ENCODE measurements at places on chromosomes 7 and 10.

DNA sequence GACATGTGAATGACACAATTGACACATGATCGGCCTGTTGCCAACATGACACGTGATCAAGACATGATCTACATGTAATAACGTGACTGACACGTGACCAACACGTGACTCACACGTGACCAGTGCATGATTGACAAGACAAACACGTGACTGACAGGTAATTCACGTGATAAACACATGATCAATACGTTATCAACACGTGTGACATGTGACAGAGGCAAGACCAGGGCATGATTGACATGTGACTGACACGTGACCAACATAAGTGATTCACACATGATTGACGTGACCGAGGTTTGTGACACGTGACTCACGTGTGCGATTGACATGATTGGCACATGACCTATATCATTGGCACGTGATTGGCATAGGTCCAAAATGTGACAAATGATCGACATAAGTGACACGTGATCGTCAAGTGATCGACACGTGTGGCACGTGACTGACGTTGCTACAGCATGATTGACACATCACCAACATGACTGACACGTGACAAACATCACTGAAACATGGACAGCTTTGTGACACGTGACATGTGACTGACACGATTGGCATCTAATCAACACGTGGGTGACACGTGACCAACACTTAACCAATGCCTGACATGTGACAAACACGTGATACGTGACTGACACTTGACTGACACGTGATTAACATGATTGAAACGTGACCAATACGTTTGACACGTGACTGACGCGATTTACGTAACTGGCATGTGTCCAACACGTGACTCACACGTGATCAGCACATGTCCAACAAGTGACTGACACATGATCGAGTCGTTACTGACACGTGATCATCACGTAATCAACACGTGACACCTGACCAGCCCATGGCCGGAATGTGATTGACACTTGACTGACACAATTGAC, 23.0 kb downstream of the CRPPA start:
- no peak for DNase-seq

DNA sequence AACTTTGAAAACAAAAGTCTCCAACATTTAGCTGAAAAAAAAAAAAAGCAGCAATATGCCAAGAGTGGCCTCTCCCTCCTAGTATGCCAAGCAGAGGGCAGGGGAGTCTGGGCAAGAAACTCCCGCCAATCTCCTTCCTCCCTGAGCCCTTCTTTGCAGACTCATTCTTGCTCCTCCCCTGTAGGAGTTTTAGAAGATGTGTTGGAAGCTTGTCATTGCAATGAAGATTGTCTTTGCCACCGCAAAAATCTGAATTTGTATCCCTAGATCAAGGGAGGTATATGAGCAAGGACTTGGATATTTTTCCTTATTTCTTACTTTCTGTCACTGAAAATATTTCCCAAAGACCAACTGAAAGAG, 2.6 kb upstream of the TNS3 start:
- no peak for DNase-seq

DNA sequence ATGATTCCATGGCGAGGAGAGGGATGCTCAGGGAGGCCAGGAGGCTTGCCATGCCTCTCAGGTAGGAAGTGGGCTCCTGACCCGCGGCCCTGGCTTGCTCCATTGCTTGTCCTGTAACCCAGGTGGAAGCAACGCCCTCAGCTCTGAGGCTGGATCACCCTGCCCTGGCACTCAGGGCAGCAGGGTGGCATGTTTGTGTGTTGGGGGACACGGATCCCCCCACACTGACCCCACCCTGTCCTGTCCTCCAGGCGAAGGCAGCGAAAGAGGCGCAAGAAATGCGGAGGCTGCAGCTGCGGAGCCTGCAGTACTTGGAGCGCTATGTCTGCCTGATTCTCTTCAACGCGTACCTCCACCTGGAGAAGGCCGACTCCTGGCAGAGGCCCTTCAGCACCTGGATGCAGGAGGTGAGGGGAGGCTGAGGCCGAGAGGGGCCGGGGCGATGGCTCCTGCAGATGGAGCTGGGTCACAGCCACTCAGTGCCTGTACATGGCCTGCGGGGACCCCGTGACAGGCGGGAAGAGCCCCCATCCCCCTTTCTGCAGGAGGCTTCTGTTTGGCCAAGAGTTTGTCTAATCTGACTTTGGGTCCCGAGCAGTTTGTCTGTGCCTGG, 38.3 kb downstream of the PRF1 start:
- DNase-seq = no peak

DNA sequence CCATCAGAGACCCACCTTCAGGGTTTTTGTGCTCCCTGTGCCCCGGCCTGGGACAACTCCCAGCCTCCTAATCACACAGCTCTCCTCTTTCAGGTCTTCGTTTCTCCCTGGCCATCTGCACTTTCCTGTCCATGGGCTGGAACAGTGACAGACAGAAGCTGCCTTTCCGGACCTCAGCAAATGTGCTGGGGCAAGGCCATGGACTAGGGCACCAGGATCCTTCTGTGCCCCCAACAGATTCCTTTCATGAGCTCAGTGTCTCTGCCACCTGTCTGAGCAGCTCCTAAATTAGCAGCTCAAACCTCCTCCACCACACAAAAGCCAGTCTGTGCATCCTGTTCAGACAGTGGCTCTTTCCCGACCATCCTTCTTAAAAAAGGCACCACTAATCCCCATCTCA, 41.9 kb upstream of the FRMD4A start:
- DNase-seq = peak; percentile 41

DNA sequence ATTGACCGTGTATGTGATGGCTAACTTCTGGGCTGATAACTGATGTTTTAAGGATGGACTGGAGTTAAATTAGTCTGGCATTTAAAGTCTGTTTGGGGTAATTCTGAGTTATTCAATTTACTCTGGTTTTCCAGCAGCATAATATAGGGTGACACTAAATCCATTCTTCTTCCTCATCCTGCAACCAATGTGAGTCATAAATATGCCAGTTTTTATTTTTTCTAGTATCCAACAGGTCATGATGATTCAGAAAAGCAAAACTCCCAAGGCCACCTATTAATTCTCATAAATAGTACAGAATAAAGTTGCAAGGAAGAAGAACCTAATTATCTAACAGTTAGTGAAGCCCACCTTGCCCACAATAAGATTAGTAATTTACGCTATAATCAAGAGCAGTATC, 7.5 kb upstream of the EPHB6 start:
- no peak for DNase-seq

- DNase-seq = no peak
Measured at GRCh38 chr7:26351171-26351570, 59.5 kb downstream of the SNX10 start.

- no peak for DNase-seq
Measured at GRCh38 chr7:5594616-5595544, 171.2 kb upstream of the TNRC18 start.

- no peak for DNase-seq
Measured at GRCh38 chr10:7168414-7168813, 242.4 kb downstream of the SFMBT2 start.

DNA sequence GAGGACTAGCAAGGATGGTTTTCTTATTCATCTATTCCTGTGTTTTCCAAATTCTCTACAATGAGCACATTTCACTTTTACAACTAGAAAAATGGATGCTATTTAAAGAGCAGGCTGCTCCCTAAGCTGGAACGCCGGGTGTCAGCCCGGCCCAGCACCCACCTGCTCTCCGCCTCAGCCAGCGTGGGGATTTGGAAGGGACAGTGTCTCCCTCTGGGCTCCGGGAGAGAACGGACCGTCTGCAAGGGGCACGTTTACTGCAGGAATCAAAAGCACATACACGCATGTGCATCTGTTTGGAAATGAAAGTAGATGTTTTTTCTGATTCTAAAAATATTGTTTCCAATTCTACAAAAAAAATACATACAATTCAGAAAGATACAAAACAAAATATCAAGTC, 2.3 kb upstream of the JAKMIP3 start:
- no peak for DNase-seq

- DNase-seq = no peak
Measured at GRCh38 chr7:84117304-84117703, 77.3 kb downstream of the SEMA3A start.

DNA sequence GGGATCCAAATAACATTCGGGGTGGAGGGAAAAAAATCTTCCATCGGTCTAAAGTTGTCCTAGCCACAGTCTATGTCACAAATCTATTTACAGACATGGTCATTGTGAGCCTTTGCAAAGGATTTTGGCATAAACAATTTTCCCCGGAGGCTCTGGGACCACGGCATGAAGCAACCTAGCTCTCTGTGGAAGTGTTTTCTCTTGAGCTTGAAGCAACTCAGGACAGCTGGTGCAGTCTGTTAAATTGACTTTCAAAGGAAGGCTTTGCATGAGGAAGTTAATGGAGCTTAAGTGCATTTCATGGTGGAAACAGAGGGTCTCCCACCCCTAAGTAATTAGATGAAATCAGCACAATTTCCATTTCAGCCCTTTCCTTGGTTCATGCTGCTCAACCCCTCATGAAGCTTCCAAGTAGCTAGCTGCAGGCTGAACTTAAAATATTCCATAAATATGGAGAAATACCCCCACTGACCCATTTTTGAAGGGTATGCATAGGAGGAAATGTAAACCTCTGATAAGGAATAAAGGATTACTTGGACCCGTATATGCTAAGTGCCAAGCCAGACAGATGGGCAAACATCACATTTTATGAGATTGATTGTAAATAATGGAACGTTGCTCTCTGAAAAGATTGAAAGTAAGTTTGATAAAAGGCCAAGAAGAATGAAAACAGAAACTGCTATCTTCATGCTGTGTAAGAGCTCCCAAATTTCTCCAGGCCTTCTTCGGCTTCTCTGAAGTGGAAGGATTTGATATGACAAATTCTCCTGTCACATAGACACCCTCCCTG, 39.9 kb downstream of the CCDC3 start:
- no peak for DNase-seq

GRCh38 chr10:42941790-42942189, 135.1 kb upstream of the RET start:
- no peak for DNase-seq

Data from dorsolateral prefrontal cortex (tissue), 122 donors.